ENCODE measurements at places on chromosomes 13 and 19.

DNA sequence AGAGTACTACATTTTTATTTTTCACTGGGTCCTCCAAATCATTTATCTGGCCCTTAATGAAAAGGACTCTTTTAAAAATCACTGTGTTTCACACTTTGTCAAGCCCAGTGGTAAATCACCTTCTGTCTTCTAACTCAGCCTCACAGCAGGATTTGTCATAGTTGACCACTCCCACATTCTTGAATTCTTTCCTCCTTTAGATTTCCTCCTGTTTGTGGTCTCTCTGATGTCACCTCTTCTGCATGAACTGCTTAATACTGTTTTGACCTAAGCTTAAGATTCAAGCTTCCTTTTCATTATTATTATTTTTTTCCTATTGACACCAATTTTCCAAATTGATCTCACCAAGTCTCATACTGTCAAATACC, 899.8 kb upstream of the MIR17HG start:
- DNase-seq: no peak

DNA sequence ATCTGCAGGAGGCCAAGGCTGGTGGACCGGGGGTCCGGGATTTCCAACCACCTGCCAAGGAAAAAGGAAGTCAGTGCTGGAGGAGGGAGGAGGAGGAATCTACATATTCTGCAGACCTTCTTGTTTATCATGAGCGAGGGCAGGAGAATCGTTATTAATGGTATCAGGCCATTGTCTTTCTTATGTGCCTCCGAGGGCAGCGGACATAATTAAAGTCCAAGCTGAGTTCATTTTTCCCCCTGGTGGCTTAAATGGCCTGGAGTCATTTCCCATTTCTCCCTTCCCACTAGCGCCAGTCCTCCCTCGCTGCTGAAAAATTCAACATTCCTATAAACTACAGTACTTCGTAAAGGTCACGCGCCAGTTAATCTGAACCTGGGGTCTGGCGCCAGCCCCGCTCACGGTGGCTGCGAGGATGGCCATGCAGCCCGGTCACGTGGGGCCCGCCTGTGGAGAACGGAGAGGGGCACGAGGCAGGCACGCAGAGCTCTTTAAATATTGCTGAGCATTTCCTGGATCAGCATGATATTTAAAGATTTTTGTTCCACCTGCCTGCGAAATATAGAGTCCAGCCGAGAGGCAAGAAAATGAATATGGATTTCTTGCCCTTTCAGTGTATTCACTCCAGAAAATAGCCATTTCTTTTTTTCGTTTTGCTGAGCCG, 85.2 kb upstream of the PCDH8 start:
- no peak for DNase-seq

DNA sequence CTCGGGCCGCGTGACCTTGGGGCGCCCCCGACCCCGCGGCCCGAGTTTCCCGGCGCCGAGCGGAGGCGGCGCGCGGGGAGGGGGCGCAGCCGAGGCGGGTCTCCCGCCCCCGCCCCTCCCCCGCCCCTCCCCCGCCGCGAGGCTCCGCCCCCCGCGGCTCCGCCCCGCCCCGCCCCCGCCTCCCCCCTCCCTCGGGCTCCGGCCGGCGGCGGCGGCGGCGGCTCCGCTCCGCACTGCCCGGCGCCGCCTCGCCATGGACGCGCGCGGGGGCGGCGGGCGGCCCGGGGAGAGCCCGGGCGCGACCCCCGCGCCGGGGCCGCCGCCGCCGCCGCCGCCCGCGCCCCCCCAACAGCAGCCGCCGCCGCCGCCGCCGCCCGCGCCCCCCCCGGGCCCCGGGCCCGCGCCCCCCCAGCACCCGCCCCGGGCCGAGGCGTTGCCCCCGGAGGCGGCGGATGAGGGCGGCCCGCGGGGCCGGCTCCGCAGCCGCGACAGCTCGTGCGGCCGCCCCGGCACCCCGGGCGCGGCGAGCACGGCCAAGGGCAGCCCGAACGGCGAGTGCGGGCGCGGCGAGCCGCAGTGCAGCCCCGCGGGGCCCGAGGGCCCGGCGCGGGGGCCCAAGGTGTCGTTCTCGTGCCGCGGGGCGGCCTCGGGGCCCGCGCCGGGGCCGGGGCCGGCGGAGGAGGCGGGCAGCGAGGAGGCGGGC, at the start of gene HCN2:
TSS of gene HCN2 (plus strand) at position 189 of the 703 bp plus-strand sequence. CDS start at position 254, 65 bp downstream.
- no peak for DNase-seq

DNA sequence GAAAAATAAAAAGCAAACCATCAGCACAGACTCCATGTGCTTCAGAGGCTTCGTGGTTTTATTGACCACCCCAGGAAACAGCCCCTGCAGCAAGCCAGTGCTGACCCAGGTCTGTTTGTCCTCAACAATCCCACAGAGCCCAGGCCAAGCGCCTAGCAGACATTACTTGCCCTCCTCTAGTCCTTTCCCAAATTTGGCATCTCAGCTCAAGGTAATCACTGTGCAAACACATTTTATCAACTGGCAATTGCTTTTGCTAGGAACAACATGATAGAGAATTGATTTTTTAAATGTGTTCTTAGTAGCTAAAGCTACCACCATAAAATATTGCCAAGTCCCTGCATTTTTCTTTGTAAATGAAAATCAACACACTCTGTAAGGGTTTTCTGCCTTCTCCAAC, 121.8 kb downstream of the STOML3 start:
- DNase-seq: no peak

GRCh38 chr13:30936971-30937370, 4.5 kb downstream of the TEX26 start:
- DNase-seq: no peak

DNA sequence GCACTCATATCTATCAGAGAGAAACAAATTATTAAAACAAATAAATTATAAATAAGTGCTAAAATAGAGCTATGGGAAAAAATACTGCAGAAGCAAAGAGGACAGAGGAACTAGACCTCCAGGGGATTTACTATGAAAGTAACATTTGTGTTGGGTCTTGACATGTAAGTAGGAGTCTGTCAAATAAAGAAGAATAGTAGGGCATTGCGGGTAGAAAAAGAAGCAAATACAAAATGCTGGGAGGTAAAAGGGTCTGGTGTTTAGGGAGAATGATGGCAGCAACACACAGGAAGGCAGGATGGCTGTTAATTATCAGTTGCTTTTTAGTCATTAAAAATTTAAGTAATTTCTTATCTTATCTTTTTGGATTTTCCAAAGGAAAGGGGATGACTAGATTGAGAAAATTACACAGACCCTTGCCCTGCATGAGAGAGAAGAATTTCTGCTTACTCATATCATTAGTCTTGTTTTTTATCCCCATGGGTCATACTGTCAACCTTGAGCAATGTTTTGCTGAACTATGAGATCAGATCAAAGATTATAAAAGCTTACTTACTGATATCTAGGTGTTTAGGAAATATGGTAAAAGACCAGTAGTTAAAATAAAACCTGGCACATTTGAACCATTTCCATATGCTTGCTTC, 472.7 kb downstream of the DIAPH3 start:
- DNase-seq: no peak

DNA sequence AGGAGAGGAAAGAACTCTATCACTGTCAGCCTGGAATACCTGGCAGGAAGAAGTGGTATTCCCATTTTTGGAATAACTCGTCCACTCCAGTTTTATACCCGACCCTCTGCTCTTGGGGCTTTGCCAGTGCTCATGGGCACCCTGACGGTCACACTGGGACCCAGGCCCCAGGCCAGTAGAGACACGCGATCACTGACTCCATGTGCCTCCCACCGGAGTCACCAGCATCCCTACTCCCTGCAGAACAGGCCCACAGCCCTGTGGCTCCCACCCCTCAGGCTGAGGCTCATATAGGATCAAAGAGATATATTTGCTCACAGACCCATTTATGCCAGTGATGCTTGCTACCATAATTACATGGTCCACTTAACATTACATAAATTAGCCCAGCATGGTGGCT, 3.5 kb downstream of the GRTP1 start:
- no peak for DNase-seq

GRCh38 chr13:48902368-48902767, 73.3 kb upstream of the FNDC3A start:
- no peak for DNase-seq

DNA sequence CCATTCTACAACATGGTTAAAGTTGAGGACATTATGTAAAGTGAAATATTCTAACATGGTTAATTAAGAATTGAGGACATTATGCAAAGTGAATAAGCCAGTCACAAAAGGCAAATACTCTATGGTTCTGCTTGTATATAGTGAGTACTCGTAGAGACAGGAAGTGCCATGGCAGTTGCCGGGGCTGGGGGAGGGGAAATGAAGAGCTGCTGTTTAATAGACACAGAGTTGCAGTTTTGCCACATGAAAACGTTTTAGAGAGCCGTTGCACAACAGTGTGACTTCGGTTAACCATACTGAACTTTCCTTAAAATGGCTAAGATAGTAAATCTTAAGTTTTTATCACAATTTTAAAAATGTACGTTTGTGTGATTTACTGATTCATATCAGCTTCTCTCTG, 176.9 kb downstream of the SHISA2 start:
- peak; percentile 64 for DNase-seq

- DNase-seq: no peak
These were observed 66.1 kb upstream of the DIAPH3 start for GRCh38 chr13:60229708-60230272.

- DNase-seq: no peak
These were observed 84.8 kb downstream of the SLC25A15 start for GRCh38 chr13:40874138-40874779.

DNA sequence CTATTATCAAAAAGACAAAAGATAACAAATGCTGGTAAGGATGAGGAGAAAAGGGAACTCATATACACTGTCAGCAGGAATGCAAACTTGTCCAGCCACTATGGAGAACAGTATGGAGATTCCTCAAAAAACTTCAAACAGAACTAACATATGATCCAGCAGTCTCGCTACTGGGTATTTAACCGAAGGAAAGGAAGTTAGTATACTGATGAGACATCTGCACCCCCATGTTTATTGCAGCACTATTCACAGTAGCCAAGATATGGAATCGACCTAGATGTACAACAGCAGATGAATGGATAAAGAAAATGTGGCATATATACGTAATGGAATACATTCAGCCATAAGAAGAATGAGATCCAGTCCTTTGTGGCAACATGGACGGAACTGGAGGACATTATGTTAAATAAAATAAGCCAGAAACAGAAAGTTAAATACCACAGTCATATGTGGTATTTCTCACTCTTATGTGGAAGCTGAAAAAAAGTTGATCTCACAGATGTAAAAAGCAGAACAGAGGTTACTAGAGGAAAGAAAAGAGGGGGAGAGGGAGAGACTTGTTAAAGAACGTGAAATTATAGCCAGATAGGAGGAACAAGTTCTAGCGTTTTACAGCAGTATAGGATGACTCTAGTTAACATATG, 83.2 kb downstream of the RUBCNL start:
- no peak for DNase-seq

DNA sequence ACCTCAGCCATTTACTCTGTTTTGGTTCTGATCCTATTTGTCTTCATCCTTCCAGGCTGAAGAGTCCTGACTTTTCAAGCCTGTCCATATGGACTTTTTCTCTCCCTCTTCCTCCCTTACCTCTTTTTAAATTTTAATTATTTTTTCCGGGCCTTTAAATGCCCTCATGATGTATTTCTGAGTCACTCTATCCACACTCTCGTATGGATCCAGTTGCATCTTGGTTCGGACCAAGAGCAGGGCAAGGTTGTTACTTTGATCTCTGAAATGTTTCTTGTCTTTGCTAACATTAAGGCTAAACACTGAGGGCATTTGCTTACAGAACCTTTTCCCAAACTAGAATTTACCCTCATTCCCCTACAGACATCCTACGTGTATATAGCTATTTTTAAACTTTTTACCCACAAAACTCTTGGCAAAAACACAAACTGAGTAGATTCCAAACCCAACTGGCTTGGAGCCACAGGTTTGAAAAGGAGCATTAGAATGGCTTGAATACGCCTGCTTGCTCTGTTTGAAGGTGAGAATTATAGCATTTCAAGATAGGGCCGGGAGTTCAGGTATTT, 47.4 kb upstream of the SERPINE3 start:
- DNase-seq: no peak

DNA sequence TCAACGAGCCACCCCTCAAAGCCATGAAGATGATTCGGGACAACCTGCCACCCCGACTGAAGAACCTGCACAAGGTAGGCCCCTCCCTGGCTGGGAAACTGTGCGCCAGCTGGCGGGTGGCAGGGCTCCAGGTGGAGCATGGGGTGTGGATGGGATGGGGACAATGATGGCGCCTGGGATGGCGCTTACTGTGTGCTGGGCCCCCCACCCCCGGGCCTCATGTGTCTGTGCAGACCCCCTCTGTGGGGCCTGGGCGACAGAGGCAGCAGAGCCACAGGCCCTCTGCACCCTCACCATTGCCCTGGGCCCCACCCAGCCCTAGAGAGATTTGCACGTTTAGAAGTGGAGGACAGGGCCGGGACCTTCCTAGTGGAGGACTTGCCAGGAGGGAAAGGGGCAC, 19.0 kb upstream of the NCCRP1 start:
- DNase-seq: no peak

DNA sequence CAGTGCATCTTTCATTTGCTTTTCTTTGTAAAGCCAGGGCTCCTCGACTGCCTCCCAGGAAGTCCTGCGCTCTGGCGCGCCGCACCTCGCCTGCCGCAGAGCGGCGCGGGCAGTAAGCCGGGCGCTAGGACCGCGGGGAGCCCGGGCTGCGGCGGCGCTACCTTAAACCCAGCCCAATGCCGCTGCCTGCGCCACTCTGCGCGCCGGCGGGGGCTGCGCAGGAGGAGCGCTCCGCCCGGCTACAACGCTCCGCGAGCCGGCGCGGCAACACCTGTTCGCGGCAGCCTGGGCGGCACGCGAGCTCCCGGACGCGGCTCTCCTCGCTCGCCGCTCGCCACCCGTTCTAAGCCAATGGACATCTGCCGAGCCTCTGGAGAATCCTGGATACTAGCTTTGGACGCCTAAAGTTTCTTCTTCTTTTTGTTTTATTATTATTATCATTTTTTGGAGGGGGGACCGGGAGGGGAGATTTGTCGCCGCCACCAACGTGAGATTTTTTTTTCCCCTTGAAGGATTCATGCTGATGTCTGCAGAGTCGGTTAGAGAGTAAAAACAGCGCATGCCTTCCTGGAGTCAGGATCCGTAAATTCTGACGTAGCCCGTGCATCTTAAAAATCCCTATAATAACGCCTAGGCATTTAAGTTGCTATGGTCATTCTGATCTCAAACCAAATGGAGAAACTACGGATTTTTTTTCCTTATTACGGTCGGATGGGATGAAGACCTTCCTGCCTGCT, at the start of gene FGF9:
TSS of gene FGF9 (plus strand) at position 191 of the 737 bp plus-strand sequence. CDS start 840 bp downstream, outside the sequence.
- peak; percentile 84 for DNase-seq

DNA sequence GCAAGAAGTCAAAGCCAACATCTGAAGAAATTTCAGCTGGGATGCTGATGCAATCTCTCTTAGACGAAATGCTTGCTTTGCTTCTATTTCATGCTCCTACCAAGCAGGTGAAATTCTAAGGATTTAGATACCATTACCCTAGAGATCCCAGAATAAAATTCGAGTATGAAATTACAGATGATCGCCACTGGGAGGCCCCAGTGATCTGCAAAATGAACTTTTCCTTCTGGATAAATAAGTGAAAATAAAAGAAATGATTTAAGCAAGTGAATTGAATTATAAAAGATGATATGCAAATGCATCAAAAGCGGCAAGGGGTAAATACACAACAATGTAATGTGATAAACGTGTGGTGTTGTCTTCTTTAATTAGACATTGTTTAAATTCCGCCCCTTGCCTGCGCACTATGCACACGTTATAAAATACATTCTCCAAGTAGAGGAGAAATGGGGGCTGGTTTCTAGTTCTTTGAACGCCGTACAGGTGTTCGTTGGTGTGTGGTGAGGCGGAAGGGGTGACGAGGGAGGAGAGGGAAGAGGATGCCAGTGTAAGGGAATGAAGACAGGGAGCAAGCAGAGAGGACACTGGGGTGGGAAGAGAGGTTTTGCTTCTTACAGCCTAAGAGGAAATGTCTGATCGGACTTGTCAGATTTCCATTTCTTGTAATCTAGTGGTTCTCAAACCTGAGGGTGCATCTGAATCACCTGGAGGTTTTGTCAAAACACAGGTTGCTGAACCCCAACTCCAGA, 58.0 kb downstream of the ERCC5 start:
- no peak for DNase-seq
